Neural progenitor cell (in vitro differentiated cells): ENCODE measurements at places on chromosomes 2 and 18.

- no peak for DNase-seq
These were observed 110.1 kb downstream of the MCFD2 start for GRCh38 chr2:46805401-46805951.

DNA sequence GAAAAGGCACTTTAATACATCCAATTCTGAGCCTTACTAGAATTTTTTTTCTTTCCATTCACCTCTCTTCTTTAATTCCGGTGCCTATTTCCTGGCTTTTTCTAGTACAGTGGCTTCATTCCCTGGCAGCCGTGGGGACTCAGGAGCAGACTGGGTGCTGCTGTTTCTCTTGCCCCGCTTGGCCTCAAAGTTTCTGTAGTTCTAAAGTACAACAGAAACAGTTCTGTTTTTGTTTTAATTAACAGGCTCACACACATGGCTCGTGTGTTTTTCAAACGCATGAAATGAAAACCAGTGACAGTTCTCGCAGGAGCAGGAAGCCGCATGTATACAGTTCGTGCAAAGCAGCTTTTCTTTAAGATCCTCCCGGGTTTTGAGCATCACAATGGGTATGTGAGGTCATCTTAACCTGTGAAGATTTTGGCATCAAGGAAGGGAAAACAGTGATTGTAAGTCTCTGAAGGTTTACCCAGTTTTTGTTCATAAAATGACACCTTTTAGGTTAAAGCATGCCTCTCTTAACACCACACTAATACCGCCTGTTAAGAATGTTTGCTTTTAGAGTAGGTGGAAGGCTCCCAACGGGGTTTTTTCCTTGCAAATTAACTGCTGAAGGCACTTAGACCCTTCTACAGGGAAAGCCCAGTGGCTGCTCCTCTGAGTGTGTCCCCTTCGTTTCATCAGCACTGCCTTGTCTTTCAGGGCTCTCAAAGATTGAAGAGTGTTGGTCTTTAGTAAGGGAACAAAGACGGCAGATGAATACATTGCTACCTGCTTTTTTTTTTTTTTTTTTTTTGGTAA, 5.8 kb downstream of the FZD7 start:
- DNase-seq = peak; percentile 54

- no peak for DNase-seq
These were observed 42.8 kb upstream of the TPO start for GRCh38 chr2:1370461-1370860.

- no peak for DNase-seq
These were observed 559.3 kb upstream of the ID2 start for GRCh38 chr2:8122520-8122919.

GRCh38 chr18:55089610-55090009, 130.3 kb upstream of the CCDC68 start:
- DNase-seq = no peak

- no peak for DNase-seq
These were observed 246.5 kb downstream of the GALR1 start for GRCh38 chr18:77495982-77496690.

DNA sequence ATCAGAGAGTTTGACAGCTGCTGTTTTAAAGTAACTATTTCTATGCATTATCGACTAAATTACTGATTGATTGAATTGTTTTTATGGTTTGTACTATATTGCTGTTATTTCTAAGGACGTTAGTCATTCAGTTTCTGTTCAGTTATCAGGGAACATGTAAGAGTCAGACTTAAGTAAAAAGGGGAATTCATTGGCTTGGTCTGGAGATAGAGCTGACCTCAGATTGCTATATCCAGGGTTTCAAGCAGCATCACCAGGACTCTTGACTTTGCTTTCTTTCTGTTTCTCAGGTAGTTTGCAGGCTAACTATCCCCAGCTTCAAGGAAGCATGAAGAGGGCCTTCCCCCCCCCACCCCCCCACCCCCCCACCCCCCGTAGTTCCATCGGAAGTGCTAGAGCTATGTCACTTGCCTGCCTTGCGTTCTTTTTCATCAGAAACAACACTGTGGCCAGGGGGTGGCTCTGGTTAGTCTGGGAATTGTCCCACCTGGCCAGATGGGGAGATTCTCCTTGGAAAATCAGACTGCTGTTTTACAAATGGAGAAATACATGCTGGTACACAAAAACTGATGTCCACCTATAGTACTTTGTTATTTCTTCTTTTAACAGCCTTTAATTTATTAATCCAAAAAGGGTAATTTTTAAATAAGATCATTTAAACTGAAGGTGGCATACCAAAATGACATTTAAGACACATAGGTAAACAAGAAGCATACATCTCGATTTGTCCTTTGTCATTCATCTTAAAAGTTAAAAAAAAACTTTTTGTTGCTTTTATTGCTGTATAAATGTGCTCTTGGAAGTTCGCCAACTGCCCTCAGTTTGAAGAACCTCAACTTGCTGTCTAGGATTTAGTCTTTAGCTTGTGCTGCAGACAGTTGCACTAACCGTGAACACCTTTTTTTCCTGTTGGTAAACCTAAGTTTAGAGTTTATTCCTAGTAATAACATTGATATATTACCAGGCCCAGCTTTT, 9.4 kb downstream of the SMAD4 start:
- DNase-seq = no peak

DNA sequence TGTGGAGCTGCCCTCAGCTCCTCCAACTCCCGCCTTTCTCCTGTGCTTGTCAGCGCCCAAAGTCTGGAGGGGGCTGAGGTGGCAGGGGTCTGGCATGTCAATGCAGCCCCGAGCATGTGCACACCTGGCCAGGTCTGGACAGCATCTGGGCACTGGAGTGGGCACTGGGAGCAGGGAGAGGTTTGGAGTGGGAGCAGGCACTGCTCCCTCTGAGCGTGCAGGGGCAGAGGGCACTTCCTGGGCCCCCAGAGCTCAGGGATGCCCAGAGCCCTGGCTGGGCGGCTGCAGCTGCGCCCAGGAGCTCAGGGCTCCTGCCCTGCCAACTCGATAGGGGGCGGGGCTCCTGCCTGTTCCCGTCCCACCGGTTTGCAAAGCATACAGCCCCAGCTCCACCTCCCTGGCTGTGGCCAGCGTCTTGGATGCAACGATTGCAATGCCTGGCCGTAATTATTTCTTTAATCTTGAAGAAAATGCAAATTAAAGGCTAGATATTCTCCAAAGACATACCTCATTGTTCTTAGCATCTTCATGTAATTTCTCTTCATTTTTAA, 57.4 kb upstream of the LDAH start:
- no peak for DNase-seq

DNA sequence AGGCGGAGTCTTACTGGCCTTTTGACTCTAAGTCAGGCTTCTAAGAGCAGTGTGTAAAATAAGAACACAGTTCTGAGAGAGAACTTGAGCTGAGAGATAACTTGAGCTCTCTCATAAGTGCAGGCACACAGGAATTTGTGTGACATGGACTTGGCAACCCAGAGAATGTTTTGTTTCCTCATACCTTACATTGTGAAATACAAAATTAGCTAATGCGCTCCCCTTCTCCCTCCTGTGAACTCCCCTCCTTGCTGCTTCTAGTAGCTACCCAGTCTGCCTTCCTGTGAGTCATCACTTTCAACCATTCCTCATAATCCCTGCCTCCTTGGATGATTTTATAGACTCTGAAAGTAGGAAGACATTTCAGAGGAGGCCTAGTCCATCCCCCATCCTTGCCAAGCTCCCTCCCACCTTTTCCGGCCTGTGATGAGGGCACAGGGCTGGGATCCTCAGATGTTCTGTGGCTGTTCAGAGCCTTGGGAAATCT, 22.6 kb downstream of the FER1L5 start:
- DNase-seq = no peak

DNA sequence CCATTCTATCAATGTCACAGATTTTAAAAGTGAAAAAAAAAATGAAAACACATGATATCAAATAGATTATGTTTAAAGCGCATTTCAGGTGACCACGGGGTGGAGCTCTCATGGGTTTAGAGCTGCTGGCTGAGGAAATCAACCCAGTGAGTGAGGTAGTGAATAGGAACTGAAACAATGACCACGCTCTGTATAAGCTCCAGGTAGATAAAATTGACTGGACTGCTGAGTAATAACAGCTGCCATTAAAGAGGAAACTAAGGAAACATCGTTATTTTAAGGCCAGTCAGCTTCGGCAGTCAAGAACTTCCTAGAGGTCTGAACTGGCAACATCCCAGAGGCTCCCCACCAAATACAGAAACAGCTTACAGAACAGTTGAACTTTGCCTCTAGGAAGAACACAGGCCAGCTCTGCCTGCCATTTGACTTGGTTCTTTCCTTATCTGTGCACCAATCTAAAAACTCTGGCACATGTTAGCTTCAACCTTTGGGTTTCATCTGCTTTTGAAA, 185.9 kb downstream of the PDE1A start:
- DNase-seq = peak; percentile 48

- DNase-seq = no peak
These were observed 80.9 kb upstream of the PHLPP1 start for GRCh38 chr18:62634458-62634857.

DNA sequence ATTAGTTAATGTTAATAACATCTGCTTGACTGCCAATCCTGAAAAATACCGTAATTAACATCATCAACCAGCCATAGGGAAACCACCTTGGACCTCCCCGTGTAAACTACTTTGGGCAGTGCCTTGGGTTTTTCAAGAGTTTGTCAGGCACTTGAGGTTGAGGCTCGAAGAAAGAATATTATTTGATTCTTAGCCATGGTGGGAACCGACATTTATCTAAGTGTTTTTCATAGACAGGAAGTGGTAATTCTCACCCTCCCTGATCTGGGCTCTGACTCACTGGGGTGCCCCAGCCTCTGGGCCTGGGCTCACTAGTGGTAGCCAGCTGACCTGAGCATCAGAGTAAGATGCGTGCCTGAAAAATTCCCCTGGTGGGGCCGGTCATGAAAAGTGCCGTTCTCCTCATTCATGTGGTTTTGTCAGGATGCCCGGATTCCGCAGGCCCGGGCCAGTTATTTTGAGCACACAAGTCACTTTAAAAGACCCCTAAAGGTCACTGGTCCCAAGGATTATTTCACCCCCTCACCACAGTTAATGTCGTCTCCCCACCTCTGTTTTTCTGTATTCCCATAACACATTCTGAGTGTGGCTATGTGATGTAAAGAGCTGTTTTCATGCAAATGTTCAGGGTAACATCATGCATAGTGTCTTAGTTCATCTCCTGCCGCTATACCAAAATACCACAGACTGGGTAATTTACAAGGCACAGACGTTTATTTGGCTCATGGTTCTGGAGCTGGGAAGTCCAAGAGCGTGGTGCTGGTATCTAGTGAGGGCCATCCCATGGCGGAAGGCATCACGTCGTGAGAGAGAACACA, 21.6 kb upstream of the SPATA3 start:
- no peak for DNase-seq

DNA sequence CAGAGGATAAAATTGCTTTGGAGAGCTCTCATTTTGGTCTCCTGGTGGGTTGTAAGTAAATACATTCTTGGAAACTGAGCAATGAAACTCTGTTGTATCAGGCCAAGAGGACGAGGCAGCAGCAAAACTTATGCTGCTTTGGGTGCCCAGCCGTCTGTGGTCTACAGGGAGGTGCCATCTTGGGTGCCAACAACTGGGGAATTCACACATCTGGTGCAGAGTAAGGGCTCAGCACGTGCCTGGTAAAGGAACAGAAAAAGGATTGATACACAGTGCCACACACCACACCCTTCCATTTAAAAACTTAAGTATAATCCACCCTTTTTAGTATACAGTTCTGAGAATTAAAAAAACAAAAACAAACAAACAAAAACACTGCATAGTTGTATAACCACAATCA, 221.9 kb downstream of the TSN start:
- no peak for DNase-seq

DNA sequence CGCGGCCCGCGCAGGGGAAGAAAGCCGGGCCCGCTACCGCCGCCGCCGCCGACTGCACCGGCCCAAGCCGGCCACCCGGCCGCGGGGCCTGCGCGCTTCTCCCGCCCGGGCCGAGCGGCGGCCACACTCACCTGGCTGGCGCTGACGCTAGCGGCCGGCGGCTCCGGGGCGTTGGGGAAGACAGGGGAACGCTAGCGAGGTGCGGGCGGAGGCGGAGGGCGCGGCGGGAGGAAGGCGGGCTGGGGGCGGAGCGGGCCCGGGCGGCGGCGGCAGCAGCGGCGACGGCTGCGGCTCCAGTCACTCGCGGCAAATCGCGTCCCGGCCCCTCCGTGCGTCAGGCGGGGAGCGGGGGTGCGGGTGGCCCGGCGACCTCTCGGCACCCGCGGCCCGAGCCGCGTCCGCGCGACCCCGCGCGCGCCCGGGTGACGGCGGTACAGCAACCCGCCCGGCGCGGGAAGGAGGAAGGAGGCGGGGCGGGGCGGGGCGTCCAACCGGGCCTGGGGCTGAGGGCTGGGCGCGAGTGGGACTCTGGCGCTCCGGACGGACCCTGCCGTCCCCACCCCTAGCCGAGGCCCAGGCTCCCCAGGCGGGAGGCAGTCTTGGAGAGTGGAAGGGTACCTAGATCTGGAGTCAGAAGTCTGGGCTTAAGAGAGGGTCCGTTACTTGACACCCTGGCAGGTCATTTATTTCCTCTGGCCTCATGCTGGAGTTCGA, at the start of gene SESTD1:
Gene SESTD1, minus strand, starts transcription at position 465 of the 714 bp plus-strand sequence. CDS start 72,991 bp downstream, outside the sequence.
- DNase-seq = peak; percentile 80

DNA sequence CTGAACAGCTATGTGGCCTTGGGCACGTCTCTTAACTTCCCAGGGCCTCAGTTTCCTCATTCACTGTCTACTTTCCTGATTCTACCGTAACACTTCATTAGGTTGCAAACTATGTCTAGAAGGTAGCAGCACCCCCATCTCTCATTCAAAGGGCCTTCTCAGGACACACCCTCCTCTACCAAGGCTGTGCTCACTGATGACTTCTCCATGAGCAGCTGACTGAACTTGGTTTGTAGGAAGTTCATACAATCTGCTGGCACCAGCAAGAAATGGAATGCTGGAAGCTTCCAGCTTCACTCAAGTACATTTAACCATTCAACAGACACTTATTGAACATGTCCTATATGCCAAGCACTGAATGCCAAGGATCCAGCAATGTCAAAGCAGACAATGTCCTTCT, 250.8 kb upstream of the CTAGE1 start:
- DNase-seq = no peak

GRCh38 chr18:34767601-34768027, 57.5 kb downstream of the DTNA start:
- no peak for DNase-seq

GRCh38 chr2:7878786-7879482, 802.9 kb upstream of the ID2 start:
- peak; percentile 26 for DNase-seq

DNA sequence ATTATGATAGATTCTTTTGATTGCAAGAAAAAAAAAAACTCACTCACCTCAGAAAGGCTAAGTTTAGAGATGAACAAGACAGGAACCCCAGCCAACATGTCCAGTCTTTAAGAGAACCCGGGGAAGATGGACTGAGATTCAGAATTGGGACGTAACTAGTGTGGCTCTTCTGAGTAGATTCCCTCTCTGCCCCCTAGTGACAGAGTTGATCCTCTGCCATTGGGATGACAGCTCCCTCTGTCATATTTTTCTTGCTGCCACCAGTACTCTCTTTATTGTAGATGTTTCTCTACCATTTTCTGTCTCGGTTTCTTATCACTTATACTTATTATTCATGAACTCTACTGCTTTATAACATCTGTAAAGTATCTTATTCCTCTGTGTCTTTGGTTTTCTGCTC, 77.7 kb downstream of the GULP1 start:
- peak; percentile 66 for DNase-seq

GRCh38 chr2:189177251-189177840, 2.2 kb downstream of the COL5A2 start:
- no peak for DNase-seq

- DNase-seq = no peak
These were observed 131.4 kb downstream of the ACOXL start for GRCh38 chr2:110863726-110864125.
